ENCODE measurements at places on chromosomes 7 and 10.

GRCh38 chr7:75966190-75966961, 28.0 kb downstream of the TMEM120A start:
- peak; percentile 51 for DNase-seq

- DNase-seq, result peak; percentile 11
Measured at GRCh38 chr10:50362547-50363125, 111.3 kb upstream of the ASAH2 start.

GRCh38 chr7:112254156-112254555, 47.7 kb downstream of the ZNF277 start:
- no peak for DNase-seq

- DNase-seq, result peak; percentile 58
Measured at GRCh38 chr10:25226775-25227682, 52.2 kb downstream of the GPR158 start.

GRCh38 chr7:82122275-82122674, 321.3 kb downstream of the CACNA2D1 start:
- DNase-seq, result no peak

GRCh38 chr10:115141254-115141653, 48.1 kb downstream of the ATRNL1 start:
- peak; percentile 30 for DNase-seq

DNA sequence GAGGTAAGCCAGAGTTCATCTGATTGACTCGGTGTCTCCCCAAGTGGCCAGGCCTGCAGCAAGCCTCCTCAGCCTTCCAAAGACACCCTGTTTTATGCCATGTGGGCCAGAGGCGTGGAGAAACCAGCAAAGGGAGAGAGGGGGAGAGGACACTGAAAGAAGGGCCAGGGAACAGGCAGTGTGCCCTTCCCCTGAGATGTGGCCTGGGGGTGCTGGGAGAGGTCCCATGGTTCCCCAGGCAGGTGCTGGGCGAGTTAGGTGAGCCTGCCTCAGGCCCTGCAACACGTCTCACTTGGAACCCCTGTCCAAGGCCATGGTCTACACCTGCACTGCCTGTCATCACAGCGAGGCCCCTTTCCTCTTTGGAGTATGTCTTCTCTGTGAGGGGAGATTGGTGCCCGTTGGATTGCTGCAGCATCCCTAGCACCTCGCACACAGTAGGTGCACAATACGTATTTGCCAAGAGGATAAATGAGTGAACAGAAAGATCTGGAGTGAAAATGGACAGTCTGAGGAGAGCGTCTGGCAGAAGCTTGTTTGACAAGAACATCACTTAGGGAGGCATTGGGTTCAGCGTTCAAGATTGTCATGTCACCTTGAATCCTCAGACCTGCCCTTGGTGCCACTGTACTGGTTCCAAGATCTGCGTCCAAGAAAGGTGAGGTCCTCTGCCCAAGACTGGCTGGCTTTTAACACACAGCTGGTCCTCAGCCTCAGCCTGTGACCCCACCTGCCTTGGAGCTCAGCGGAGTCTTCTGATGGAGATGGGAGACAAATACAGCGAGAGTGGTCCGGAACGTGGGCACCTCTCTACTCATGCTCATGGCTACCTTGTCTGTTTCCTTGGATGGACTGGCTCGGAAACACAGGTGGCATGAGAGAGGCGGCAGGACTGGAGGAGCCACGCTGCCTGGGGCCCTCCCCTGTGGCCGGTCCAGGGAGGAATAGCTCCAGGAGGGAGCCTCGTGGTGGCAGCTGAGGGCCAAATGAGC, 39.8 kb upstream of the NUB1 start:
- DNase-seq, result no peak

DNA sequence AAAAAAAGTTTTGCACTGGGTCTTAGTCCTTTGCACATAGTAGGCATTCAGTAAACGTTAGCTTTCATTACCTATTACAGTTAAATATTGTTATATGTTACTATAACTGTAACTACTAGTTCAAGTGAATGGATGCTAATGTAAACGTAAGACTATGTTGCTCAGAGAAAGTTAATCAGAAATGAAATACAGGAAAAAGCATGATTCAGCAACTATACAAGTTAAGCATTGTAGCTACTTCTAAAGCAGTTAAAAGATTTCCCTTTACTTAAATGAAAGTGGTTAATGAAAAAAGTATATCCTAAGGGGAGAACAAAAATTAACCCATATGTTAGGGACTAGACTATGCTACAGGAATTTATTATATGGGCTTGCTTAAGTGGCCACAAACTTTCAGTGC, 121.2 kb downstream of the SKAP2 start:
- no peak for DNase-seq

DNA sequence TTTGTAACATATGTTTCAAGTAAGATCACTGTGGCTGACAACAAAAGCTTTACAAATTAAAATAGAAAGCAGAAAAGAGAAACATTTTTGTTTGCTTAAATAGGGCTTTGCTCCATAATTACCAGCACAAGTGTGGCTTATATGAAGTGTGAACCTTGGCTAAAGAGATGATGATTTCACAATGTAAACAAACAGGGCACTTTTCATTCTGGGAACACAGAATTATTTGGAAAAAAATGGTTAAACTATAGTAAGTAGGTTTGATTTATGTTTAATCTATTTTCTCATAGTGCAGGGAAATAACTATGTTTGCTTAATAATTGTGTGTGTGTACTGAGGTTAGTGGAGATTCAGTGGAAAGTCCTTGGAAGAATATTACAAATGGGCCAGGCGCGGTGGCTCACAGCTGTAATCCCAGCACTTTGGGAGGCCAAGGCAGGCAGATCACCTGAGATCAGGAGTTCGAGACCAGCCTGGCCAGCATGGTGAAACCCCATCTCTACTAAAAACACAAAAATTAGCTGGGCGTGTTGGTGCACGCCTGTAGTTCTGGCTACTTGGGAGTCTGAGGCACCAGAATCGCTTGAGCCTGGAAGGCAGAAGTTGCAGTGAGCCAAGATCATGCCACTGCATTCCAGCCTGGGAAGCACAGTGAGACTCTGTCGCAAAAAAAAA, 19.1 kb upstream of the OTUD1 start:
- no peak for DNase-seq
